GM12892 (cell line): ENCODE measurements at places on chromosomes 13 and 19.

DNA sequence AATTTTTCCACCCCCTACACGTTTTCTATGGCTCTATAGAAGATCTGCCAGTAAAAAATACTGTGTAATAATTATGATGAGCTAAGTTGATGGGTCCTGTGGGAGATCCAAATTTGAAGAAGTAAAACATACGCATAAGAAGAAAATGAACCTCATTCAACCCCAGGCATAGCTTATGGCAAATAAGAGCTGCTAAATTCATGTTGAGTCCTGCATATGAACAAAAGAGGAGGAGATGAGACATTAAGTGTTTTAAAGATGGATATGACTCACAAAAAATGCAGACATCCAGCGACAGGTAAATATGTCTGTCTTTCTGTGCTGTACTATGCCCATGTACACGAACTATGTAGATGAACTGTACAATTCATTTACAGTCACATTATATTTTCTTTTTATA, 101.9 kb downstream of the LIG4 start:
- no peak for DNase-seq

DNA sequence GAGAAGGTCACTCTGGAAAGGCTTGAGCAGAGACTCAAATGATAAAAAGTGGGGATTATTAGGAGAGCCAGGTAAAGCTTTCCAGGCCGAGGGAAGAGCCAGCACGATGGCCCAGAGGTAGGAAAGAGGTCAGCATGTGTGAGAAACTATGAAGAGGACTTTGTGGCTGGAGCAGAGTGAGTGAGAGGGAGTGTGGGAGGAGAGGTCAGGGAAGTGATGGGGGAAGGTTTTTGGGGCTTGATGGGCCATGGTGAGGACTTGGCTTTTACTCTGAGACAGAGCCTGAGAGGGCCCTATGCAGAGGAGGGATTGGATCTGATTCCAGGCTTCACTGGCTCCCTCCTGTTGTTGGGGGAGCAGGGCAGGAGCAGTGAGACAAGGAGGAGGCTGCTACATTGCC, 5.3 kb downstream of the CATSPERG start:
- DNase-seq: no peak

DNA sequence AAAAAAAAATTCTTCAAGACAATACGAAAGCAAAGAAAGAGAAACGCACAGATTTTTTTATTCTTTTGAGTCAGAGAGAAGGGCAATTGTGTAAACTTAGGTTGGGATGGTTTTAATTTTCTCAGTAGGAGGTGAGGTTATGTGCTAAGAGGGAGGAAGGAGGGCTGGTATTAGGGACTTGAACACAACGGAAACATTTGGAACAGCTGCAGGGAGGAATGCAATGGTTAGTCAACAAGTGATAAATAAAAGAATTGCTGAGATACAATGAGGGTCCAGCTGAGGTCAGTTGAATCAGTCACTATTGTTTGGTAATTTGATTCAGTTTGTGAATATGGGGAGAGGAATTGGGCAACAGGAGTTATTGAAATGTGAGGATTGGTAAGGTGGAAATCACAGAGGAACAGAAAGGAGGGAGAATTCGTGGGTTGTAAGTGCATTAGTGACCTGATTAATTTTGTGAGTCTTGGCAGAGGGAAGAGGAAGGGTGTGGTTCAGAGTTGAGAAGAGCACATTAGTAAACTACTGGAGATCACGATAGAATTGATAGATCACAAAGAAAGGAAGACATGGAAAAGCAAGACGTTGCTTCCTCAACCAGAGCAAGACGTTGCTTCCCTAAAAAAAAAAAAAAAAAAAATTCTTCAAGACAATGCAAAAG, 499.5 kb upstream of the SPRY2 start:
- no peak for DNase-seq

- DNase-seq: no peak
Observed at GRCh38 chr19:49136771-49137171, 17.4 kb downstream of the PPFIA3 start.

DNA sequence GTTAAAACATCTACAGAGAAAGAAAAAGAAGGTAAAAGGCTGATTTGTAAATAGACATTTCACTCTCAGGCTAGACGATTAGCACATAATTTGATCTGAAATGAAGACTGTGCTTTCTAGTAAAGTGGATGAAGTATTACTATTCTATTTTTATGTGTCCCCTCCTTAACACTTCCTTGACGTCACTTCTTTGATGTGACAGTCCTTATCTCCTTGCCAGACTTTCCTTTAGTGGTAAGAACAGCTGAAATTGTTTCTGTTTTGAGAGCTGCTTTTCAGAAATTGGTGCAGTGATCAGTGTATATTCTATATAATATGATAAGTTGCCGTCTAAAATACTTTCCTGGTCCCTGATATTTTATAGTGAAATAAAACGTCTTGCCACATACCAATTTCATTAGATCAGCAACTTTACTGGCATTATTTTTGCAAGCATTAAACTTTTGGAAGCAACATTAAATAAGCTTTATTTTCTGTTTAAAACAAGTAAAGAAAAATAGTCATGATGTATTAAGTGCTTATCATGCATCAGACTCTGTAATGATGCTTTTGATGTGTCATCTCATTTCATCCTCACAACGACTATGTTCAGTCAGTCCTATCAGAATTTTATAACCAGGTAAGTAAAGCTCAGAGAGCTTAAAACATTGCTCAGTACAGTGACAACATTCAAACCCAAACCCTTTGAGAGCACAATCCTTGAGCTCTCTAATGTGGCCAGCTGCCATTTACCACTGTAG, 210.3 kb upstream of the PCDH9 start:
- no peak for DNase-seq
